ENCODE measurements at places on chromosomes 3 and 15.
A peak's percentile ranks its signal among the peaks of the same experiment; 100 is the strongest.

DNA sequence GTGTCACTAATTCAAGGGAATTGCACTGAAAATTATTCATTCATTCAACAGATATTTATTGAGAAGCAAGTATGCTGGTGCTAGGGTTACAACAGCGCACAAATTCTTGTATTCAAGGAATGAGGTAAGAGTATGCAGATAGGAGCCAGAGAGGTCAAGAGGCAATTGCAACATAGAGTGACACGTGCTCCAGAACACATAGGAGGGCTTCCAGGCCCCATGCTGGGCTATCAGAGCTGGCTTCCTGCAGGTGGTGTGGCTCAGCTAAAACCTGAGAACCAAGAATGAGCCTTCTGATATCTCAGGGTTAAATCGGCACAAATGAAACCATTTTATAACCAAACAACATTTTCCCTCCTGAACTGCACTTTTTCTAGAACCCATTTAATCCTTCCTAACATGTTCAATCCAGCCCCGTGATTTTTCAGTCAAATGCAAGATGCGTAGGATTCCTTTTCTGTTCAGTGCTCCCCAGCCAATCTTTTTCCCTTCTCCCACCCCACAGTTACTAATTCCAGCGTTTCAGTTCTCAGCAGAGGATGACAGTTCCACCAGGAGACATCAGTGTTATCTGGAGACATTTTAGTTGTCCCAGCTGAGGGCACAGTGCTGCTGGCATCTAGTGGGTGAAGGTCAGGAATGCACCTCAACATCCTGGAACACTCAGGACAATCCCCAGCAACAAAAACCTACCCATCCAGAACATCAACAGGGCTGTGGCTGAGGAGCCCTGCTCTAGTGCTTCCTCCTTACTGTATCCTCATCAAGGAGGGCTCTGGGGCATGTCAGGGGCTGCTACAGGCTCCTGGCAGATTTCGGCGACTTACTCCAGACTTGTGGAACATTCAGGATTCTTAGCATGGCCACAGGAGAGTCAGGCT is 13.1 kb downstream of the CCR5AS start:
- DNase-seq, result no peak

- no peak for DNase-seq
Measured at GRCh38 chr3:101849714-101850245, 466 bp downstream of the NFKBIZ start.

- DNase-seq, result no peak
Measured at GRCh38 chr3:184783319-184783718, 28.6 kb upstream of the VPS8 start.

- DNase-seq, result no peak
Measured at GRCh38 chr15:100771746-100772145, 107.9 kb upstream of the ALDH1A3 start.

GRCh38 chr3:27985369-27986035 is 255.9 kb upstream of the CMC1 start:
- no peak for DNase-seq

DNA sequence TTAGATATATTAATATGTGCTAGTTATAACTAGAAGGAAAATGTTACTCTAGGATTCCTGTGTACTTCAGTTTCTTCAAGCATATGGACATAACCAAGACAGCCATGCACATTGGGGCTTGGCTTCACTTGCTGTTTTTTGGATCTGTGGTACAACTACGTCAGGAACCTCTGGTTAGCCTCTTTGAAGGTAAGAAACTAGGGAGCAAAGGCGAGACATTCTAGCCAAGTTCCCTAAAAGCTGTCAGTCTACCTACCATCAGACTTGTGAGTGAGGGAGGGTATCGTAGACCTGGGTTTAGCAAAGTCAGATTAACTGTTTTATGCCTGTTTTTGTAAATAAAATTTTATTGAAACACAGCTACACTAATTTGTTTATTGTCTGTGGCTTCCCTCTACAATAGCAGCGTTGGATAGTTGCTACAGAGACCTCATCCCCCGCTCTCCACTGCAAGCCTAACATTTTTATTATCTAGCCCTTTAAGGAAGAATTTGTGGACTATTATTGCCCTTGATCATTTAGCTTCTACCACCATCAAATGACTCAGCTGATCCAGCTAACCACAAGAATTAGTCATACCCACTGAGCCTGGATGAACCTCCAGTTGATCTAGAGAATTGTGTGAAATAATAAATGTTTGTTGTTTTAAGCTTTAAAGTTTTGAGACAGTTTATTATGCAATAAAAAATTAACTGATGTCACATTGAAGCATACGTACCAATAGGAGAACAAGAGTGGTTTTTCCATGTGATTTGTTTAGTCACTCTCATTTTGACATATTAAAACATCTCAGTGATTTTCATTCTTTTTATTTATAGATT is 58.1 kb downstream of the RSRC1 start:
- peak; percentile 45 for DNase-seq

DNA sequence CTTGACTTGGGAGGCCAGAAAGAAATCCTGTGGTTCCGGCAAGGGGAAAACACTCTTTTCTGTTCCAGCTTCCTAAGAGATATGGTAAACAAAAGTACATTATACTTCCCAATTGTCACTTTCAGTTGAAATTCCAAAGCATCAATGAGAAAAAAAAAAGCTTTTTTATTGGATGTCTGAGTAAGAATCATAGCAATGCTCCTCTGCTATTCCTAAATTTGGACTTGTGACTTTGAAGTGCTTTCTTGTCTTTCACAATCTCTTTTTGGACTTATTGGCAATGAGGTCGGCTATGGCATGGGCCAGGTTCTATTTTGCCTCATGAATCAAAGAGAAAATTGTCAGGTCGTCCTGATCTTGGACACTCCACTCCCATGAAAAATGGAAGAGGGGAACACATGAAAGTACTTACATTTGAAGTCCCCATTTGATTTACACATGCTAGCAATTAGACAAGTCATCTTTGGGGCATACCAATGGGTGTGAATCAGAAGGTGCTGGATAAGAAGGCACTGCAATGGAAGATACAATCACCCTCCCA is 170.5 kb downstream of the GREM1 start:
- no peak for DNase-seq

DNA sequence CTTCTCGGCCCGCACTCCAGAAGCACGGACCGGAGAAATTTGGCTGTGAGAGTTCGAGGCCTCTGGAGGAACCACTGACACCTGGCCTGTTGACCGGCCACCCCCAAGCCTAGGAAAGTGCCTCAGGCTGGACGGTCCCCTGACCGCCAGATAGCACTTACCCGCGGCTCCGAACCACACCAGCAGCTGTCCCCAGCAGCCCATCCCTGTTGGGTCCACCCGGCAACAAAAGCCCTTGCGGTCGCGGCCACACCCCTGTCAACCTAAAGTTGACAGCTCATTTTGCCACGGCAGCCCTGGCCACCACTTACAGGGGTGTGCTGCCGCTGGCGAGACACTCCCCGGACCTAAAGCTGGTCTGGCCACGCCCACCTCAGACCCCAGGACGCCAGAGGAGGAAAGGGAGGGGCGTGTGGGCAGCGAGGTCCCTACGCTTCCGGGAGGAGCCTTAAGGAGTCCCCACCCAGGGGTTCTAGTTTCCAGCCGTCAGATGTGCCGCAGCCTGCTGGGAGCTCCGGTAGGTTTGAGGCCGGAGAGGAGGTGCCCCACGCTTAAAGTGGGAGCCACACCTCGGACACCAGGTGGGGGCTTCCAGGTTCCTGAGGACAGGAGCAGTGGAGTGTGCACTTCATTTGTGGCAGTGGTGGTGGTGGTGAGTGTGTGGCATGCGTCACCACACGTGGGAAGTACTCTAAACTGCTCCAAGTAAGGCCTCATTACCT is at the start of gene LTK:
LTK (minus strand) TSS at position 322 of the 722 bp plus-strand sequence; CDS start at position 204, 118 bp downstream.
- peak; percentile 96 for DNase-seq

GRCh38 chr3:114675104-114675503 is 381.3 kb downstream of the TIGIT start:
- DNase-seq, result no peak

DNA sequence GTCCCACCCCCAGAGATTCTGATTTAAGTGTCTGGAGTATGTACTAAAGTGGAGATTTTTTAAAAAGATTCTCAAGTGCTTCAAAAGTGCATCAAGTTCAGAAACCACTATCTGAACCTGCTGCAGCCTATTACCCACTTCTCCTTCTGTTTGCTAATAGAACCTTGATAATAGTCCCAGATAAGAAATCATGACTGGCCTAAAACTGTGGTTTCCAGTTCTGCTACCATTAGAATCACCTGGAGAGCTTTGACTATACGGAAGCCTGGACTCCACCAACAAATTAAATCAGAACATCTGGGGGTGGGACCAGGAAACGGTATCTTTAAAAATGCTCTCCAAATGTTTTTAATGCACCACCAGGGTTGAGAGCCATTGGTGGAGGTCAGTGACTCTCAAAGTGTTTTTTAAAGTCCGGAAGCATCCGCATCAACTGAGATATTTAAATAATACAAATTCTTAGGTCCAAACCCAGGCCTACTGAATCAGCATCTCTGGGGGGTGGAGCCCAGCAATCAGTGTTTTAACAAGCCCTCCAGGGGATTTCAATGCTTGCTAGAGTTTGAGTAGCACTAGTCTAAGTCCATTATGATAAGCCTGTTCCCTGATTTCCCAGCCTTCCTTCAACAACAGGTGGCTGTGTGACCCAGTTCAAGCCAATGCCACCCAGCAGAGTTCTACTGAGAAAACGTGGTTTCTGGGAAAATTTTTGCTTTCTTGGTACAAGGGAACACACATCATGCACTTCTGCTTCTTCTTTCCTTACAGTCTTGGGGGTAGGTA is 45.4 kb upstream of the TIPARP start:
- DNase-seq, result no peak

DNA sequence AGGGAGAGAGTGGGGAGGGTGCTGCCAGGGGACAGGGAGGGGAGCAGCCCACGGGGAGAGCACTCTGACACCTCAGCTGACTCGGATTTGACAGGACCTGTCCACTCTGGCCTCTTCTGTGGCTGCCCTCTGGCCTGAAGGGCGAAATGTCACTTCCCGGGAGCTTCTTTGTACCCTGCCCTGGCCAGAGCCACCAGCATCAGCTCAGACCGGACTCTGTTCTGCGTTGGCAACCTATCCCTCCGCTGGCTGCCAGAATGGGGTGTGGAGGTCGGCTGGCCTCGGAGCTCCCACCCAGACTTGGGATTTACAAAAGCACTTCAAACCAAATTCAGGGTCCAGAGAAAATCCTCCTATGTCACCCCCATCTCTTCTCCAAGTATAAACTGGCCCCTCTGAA is 336.7 kb upstream of the FRG2C start:
- DNase-seq, result no peak

DNA sequence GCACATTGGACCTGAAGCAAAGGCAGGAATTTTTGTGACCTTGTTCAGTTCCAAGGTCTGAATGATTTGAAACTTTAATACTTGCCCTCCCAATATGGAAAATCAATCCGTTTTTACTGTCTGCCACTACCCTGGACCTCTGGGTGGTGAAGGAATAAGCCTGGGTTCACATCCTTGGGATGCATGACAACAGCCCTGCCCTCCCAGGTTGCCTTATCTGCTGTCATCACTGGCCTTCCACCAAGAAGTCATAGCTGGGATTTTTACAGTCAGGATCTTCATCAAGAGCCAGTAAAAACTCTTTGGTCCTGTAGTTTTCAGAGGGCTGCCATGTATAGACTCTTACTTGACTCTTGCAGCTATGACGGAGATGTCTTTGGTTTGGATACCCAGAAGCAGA is 128.6 kb downstream of the MYLK start:
- DNase-seq, result no peak

DNA sequence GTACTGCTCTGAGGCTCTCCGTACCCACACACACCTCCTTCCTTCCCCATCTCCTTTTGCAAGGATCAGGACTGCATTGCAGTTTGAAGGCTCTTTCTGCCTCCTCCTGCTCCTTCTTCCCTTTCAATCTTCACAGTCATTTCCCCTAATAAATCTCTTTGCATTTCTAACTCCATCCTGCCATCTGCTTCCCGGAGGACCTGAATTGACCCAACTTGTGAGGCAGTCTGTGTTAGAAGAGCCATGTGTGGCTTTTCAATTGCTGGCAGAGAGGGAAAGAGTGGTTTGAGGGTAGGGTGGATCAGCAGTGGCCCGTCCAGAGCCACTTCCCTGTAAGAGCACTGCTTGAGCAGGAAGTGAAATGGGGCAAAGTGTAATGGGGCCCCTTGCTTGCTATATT is 35.8 kb downstream of the ANAPC13 start:
- no peak for DNase-seq

- DNase-seq, result no peak
Measured at GRCh38 chr15:88803241-88803919, at the start of gene ACAN. Gene ACAN (plus strand): TSS chr15:88803436. CDS start chr15:88836207, 32,771 bp downstream.

- no peak for DNase-seq
Measured at GRCh38 chr3:180311242-180311641, 274.5 kb upstream of the PEX5L start.

GRCh38 chr3:99957151-99957796 is 139.6 kb downstream of the CMSS1 start:
- no peak for DNase-seq

GRCh38 chr15:84634228-84634837 is 19.8 kb downstream of the WDR73 start:
- no peak for DNase-seq

DNA sequence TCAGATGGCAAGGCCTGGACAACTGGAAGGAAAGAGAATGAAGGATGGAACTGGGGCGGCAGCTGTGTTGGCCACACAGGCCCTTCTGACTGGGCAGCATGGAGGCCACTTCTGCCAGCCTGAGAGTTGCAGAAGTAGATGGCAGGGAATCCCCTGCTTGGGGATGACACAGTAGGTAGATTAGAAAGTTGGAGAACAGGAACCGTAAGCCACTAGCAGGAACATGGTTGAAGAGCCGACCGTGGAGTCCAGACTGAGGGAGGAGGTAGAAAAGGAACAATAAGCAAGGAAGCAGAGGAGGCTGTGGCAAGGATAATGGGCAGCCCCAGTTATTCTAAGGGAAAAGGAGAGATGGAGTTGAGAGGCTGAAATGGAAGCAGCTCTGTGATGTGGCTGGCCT is 26.4 kb upstream of the ZNF774 start:
- no peak for DNase-seq

GRCh38 chr3:64098670-64099069 is 75.4 kb upstream of the PSMD6 start:
- no peak for DNase-seq

- DNase-seq, result no peak
Measured at GRCh38 chr3:130465521-130465920, 51.5 kb upstream of the COL6A6 start.

DNA sequence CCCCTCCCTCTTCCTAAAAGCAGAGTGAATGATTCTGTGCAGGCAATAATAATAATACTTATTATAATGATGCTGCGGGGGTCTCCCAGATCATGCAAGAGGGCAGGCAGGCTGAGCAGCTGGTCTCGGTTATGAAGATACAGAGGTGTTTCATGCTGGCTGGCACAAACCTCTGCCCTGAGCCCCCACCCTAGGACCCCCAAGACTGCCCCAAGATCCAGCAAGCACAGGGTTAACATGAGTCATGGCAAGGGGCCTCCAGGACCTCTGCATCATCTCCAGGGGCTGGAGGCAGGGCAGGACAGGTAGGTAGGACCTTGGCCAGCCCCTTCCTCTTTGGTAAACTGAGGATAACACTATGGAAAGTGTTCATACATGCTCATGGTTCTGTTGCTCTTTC is 2.7 kb downstream of the MGLL start:
- DNase-seq, result no peak
